Fibroblast of lung (primary cell): ENCODE measurements at places on chromosomes 12 and 14. TPM values are rescaled to one million over a fixed set of nuclear protein-coding genes. Genes with fewer than 3 reads are reported as not detected.

The CEBPE gene
- total RNA-seq: not detected in 2 replicates

The ITGB7 gene
- total RNA-seq: 0.26 and 0.50 TPM in 2 replicates

The RNF212B gene
- not detected in 2 replicates for total RNA-seq

The SLC17A8 gene
- total RNA-seq: not detected in 2 replicates

The GALNT9 gene
- 0.51 and 2.8 TPM in 2 replicates for total RNA-seq
